ENCODE measurements at places on chromosomes 11 and 22. TPM values are rescaled to one million over a fixed set of nuclear protein-coding genes. Genes with fewer than 3 reads are reported as not detected.

DNA sequence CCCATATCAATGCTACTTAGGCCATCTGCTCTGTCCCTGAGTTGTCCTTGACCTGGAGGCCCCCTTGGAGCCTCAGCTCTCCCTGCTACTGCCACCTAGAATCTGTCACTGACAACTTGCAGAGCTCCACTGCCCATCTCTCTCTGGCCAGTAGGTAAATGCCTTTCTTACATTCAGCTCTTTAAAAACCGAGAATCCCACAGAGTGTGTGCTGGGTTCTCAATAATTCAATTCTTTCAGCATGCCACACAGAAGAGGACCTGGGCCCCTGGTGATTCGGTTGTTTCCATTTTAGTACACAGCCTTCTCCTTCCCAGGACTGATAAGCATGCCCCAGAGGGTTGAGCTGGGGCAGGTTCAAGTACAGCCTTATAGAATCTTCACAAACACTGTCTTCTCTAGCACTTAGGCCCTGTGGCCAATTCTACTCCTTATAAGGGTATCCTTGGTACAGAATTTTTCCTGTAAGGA is 22.0 kb upstream of the IPO7 start:
- no peak for DNase-seq

DNA sequence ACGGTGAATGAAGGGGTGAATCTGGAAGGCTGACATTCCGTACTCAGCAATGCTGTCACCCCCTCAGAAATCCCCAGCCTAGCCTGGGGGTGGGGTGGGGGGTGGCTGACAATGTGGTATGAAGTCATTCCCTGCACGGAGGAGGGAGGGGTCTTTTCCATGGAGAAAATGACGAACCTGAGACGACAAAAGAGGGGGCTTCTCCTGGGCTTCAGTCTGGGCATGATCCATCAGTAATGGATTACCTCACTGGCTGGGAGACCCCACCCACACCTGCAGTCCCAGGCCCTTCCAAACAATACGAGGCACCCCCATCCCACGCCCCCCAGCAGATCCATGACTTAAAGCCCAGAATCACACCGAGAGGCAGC is 1.0 kb downstream of the KIAA0930 start:
- no peak for DNase-seq

H19 gene
- total RNA-seq, result 252 TPM

GRCh38 chr11:130783323-130783722 is 133.0 kb downstream of the SNX19 start:
- DNase-seq, result no peak

- no peak for DNase-seq
Measured at GRCh38 chr11:1011320-1011698, 25.2 kb downstream of the MUC6 start.

GRCh38 chr11:92406472-92406871 is 181.9 kb downstream of the FAT3 start:
- DNase-seq, result no peak

SUSD2 gene
- 9.1 TPM for total RNA-seq

DNA sequence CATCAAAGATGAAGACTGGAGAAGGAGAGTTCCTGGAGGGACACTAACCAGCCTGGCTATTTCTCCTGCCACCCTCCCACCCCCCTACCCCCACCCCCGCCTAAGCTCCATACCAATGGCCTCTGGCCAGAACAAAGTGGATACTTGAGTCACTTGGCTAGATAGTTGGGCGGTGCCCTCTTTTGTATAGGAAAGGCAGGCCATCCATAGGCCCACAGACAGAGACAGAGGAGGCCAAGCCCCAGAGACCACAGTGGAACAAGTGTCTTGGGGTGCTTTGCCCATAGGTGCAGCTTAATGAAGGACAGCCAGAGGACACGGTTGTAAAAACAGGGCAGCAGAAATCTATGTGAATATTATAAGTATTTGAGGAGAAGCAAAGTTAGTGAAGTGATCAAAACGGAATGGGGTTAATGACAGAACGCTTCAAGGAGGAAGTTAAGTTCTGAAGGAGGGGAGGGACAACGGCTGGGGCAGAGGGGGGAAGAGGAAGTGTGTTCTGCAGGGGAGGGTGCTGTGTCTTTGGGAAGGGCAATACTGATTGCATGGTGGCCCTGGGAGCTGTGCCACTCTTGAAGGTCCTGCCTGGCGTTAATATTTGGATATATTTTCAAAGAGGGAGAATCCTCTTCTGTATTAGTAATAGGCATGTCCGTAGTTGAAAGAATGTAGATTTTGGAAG is 32.7 kb downstream of the FLI1 start:
- no peak for DNase-seq

GRCh38 chr11:93054881-93055280 is 85.4 kb downstream of the MTNR1B start:
- no peak for DNase-seq

GRCh38 chr22:18114495-18114894 is 3.9 kb downstream of the TUBA8 start:
- no peak for DNase-seq

ANO5 gene
- 1.2 TPM for total RNA-seq

DNA sequence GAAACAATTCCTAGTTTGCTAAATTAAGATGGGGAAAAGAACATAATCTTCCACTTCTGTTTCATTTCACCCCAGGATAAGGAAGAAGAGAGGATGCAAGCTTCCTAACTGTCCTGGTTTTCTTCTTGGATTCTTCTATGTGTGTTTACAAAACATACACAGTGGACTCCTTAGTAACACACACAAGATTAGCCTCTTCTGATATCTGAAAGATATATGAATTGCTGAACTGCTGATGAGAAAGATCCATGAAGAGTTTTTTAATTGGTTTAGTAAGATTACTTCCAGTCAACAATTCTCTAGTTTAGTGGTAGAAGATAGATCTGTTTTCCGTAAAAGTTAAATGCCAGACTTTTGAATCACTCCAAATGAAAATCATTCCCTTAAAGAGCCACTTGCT is 86.8 kb downstream of the WT1 start:
- no peak for DNase-seq

- no peak for DNase-seq
Measured at GRCh38 chr11:17807034-17807433, 72.5 kb downstream of the KCNC1 start.

OR5J2 gene
- total RNA-seq, result not detected

CASP12 gene
- 7.4 TPM for total RNA-seq

- DNase-seq, result no peak
Measured at GRCh38 chr22:49489821-49490220, 337.9 kb downstream of the BRD1 start.
